CD4-positive, alpha-beta T cell treated with Interleukin-4 for 4 hours (primary cell): ENCODE measurements at places on chromosomes 5 and 9.

DNA sequence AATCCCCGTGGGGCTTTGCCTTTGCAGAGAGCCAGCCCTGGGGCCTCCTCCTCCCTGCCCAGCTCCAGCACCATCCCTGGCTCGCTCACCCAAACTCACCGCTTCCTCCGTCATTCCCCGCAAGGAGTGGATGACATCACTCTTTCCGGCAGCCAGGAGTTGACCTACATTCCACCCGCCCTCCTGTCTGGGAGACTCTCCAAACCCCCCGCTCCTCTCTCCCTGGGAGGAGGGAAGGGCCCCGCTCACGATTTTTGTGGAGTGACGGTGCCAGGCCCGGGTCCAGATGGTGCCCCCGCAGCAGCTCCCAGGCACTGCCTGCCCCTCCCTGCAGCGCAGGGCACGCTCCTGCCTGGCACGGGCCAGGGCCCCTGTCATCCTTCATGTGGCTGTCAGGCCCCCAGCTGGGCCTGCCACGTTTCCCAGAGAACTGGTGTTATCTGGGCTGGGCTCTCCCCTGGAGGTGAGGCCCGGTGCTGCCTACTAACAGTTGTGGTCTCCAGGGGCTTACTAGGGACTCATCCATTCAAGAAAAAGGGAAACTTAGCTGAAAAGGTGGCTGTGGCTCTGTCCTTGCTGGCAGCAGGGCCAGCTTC, 52.3 kb downstream of the NTNG2 start:
- DNase-seq = no peak

DNA sequence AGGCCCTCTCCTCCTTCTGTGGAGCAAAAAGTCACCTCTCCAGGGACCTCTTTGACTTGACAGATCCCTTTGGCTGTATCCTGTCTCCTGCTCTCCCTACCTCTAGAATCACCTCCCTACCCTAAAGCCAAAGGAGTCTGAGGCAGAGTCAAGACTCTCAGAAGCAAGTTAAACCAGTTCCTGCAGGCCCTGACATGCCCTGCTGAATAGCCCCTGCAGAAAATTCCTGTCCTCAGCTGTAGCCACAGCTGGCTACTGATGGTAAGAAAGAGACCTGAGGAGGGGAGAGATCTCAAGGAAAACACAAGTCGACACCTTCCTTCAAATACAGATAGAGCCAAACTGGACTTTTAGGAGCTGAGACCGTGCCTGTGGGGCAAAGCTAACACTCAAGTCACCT, 23.7 kb upstream of the UBAP2 start:
- no peak for DNase-seq

- DNase-seq = no peak
These were observed 37.0 kb downstream of the DPYSL3 start for GRCh38 chr5:147472664-147473475.

GRCh38 chr9:86697213-86697612, 250.1 kb downstream of the GAS1 start:
- DNase-seq = no peak

GRCh38 chr9:37987467-37987981, 81.5 kb downstream of the SHB start:
- no peak for DNase-seq

DNA sequence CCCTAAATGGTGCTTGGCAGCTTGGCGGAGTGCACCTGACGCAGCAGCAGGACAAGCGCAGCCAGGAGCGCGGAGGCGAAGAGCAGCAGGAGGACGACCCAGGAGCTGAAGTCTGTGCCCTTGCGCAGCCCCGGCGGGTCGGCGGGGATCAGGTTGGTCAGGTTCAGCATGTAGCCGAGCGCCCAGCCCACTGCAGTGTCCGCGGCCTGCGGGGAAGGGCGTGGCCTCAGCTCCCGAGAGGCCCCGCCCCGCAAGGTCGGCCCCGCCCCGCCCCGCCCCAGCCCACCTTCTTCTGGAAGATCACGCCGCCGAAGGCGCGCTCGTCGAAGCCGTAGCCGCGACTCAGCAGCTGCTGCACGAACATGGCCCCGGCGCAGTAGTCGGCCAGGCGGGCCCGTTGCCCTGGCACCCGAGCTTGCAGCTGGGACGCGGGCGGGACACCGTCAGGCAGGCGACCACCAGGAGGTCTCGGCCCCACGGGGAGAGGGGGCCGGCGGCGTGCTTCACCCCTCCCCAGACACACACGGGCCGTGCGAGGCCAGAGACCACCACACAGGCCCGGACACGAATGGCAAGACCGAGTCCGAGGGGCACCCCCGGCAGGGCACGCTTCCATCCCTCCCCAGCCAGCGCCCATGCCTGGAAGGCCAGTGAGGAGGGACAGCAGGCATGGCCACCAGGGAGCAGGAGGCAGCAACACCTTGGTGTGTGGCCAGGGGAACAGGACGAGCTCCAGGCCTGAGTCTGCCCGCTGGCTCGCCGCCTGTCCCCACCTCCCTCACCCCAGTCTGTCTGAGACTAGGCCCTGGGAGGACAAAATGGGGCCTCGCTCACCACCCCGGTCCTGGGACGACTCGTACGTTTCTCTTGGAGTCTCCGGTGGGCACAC, 2.9 kb upstream of the NPDC1 start:
- DNase-seq = no peak

GRCh38 chr5:3963652-3964051, 368.0 kb downstream of the IRX1 start:
- no peak for DNase-seq

GRCh38 chr5:122412966-122413365, 100.9 kb downstream of the SNCAIP start:
- no peak for DNase-seq

DNA sequence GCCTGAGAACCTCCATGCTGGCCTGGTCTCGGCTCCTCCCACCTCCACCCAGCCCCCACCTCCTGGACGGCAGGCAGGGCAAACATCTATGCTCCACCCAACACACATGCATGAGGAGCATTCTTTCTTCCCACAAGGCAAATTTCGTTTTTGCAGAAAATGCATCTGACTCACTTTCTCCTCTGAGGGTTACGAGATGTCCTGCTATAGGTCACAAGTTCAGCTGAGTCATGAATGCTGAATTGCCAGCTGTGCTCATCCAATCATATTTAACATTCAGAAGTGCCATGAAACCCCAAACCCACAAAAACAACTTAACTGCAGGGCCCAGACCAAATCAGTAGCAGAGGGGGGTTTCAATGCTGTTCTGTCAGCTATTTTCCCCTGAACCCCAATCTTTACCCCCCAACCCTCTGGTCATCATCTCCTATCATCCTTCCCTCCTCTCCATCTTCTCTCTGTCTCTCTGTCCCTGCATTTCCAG, 39.0 kb upstream of the OSMR start:
- no peak for DNase-seq

DNA sequence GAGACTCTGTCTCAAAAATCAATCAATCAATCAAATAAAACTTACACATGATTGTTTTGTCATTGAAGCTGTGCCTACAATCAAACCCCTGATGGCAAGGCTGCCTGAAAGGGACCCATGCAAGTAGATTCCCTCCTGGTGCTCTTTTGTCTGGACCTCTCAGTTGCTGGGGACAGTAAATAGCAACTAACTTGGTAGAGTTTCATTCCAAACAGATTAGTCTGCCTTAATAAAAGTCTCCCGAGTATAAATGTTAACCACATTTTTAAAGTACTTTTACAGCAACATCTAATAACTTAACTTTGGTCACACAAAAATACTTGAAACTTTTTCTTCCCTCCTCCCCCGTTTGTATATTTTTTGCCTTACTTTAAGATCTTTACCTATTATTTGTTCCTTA, 105.5 kb downstream of the FEM1C start:
- DNase-seq = no peak

GRCh38 chr9:82457891-82458290, 469.3 kb downstream of the SPATA31D1 start:
- DNase-seq = no peak

- DNase-seq = no peak
These were observed 169.1 kb upstream of the CDH18 start for GRCh38 chr5:20157089-20157488.

GRCh38 chr9:79581794-79582193, 10.0 kb downstream of the TLE4 start:
- DNase-seq = peak; percentile 79

DNA sequence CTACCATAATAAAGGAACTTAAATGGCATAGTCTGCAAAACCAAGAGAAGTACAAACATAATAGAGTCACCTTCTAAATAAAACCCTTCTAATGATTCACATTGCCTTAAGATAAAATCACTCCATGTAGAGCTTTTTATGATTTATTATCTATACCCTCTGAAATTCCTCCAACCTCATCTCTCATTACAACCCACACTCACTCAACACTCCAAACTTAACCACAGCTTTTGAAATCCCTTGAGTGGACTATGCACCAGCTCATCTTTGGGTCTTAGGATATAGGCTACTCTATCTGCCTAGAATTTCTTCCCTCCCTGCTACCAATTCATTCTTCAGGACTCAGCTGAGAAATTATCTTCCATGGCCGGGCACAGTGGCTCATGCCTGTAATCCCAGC, 122.5 kb downstream of the CETN3 start:
- DNase-seq = no peak

- DNase-seq = peak; percentile 21
These were observed 60.7 kb downstream of the MAT2B start for GRCh38 chr5:163565931-163566608.

- no peak for DNase-seq
These were observed 134.5 kb downstream of the ALDH1A1 start for GRCh38 chr9:72818385-72818784.

GRCh38 chr5:28468166-28468565, 1429.8 kb upstream of the CDH9 start:
- no peak for DNase-seq

GRCh38 chr9:137791947-137792346, 85.6 kb upstream of the CACNA1B start:
- DNase-seq = no peak

DNA sequence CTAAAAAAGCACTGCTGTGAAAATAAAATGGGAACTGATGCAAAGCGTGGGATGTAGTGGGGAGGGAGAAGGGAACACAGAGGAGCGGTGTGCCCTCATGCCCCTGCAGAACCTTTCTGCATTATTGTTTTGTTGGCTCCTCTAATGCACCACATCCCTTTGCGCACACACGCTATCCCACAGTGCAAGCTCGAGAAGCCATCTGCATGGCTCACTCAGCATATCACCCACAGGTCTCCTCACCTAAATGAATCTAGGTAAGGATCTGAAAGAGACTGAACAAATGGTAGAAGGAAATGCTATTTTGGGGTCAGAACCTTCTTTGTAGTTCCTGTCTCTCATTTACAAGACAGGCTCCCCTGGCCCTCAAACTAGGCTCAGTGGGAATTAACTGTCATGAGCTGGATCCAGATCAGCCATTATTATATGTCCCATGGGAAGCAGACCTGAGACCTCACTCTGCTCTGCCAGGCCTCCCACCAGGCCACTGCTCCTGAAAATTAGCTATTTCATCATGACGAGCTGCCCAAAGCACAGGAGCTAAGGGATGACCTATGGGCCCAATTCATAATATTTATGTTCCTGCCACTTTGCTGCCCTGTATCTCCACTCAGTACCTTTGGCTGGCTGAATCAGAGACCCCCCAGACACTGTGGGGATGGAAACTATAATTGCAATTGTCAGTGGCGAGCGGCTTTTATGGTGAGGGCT, 169.4 kb downstream of the SPOCK1 start:
- DNase-seq = no peak

- no peak for DNase-seq
These were observed 128.7 kb downstream of the BRINP1 start for GRCh38 chr9:119240546-119240945.

- DNase-seq = no peak
These were observed 16.3 kb downstream of the CLTA start for GRCh38 chr9:36207016-36207415.

- DNase-seq = no peak
These were observed 78.8 kb downstream of the GPR21 start for GRCh38 chr9:123112015-123112975.

DNA sequence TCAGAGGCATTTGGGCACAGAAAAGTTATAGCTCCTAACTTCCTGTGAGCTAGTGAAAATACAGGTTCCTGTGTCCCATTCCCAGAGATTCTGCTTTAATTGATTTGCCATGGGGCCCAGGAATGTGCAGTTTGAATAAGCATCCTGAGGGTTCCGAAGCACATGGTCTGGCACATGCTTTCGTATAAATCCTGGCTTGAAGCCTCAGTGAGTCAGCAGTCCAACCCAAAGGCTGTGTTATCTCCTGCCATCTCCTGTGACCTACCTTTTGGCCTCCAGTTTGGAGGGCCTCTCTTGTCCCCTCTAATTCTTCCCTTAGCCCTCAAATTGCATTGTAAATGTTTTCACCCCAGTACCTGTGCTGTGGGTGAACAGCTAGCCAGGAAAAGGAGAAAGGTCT, 183.8 kb downstream of the NR3C1 start:
- no peak for DNase-seq

DNA sequence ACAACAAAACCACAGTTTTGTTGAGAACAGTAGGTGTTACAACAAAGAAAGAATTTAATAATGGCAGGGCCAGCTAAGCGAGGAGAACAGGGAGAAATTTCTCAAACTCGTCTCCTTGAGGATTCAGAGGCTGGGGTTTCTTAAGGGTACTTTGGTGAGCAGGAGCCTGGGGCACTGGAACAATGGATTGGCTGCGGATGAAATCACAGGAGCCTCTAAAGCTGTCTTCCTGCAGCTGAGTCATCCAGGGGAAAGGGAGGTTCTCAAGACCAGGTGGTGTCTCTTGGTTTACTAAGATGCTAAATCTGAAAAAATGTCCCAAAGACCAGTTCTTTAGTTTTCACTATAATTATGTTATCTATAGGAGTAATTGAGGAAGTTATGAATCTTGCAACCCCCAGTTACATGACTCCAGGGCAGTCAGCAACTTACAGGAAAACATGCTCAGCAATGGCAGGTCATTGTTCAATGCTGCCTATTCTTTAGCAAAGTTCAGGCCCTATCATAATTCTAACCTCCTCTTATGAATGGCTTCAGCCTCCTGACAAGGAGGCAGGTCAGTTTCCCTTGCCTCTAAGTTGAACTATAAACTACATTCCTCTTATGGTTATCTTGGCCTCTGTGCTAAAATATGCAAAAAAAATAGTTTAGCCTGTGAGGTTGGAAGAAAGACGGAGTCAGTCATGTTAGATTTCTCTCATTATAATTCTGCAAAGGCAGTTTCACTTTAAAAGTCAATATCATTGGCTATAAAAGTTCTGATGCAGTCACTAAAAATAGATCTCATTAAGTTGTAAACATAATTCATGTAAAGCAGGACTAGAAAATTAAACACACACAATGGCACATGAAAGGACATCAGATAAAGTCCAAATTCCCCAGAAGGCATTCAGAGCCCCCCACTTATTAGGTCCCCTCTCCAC, 63.3 kb upstream of the CKS2 start:
- DNase-seq = no peak

DNA sequence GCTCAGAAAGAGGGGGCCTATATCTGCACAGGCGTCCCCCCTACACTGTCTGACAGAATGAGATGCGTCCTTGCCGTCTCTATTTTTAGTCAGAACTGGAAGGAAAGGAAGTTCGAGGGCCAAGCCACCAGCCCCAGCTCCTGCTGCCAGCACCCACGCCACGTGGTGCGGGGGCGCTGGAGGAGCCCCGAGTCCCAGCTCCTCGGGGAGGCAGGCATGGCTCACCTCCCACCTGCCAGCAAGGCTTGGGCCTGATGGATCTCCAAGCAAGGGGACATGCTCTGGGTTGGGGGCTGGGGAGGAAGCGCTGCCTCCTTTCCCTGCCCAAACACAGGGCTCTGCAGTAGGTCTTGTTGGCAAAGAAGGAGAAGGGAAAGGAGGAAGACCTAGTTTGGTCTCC, 80.3 kb upstream of the ARAP3 start:
- no peak for DNase-seq

GRCh38 chr9:70504834-70505233, 90.4 kb upstream of the KLF9 start:
- no peak for DNase-seq

- no peak for DNase-seq
These were observed 15.2 kb upstream of the HMHB1 start for GRCh38 chr5:143796753-143797152.
